ENCODE measurements at places on chromosomes 5 and 9. TPM values are rescaled to one million over a fixed set of nuclear protein-coding genes. Genes with fewer than 3 reads are reported as not detected.

LECT2 gene
- not detected for total RNA-seq

PCDHGC4 gene
- total RNA-seq = 2.3 TPM

ANKH gene
- total RNA-seq = 3.7 TPM

DOCK2 gene
- 9.4 TPM for total RNA-seq

HACD4 gene
- 2.2 TPM for total RNA-seq

SH3RF2 gene
- total RNA-seq = 1.1 TPM

SLC6A18 gene
- total RNA-seq = not detected

PHF2 gene
- 8.9 TPM for total RNA-seq

TMC1 gene
- total RNA-seq = 0.54 TPM

C9orf50 gene
- not detected for total RNA-seq

OGN gene
- not detected for total RNA-seq

ZBTB34 gene
- total RNA-seq = 21.9 TPM

BTNL3 gene
- total RNA-seq = not detected

TAS2R1 gene
- 0.31 TPM for total RNA-seq

EIF4EBP3 gene
- total RNA-seq = not detected

FABP6 gene
- total RNA-seq = 1.7 TPM

UBE2B gene
- total RNA-seq = 22.1 TPM

PCDHGB2 gene
- total RNA-seq = 5.8 TPM

DNM1 gene
- 43.2 TPM for total RNA-seq

ACSL6 gene
- total RNA-seq = 3.6 TPM

CDH18 gene
- 0.66 TPM for total RNA-seq

STPG3 gene
- total RNA-seq = not detected

DBH gene
- not detected for total RNA-seq

ACTBL2 gene
- not detected for total RNA-seq

IL3 gene
- not detected for total RNA-seq

SUSD3 gene
- 13.5 TPM for total RNA-seq

PLEKHG4B gene
- total RNA-seq = 54.8 TPM

SLC36A2 gene
- total RNA-seq = not detected

KDM3B gene
- total RNA-seq = 86.6 TPM

CCDC183 gene
- total RNA-seq = 1.1 TPM

PDE6A gene
- not detected for total RNA-seq

GARIN3 gene
- total RNA-seq = not detected

NOXA1 gene
- total RNA-seq = 0.59 TPM

FAM153A gene
- total RNA-seq = not detected

SRA1 gene
- 38.4 TPM for total RNA-seq

MBLAC2 gene
- total RNA-seq = 8.1 TPM

FYB1 gene
- not detected for total RNA-seq

COL27A1 gene
- total RNA-seq = 12.9 TPM

ZNF346 gene
- 21.6 TPM for total RNA-seq

EQTN gene
- total RNA-seq = 0.24 TPM

SETD9 gene
- 19.3 TPM for total RNA-seq

CTXN3 gene
- not detected for total RNA-seq

F2R gene
- total RNA-seq = 20.3 TPM

ECM2 gene
- not detected for total RNA-seq

PCDHGA3 gene
- total RNA-seq = 0.90 TPM

MAMDC4 gene
- total RNA-seq = 4.1 TPM

TMEFF1 gene
- 85.2 TPM for total RNA-seq

SLC6A7 gene
- total RNA-seq = not detected

ANKRD31 gene
- total RNA-seq = 0.59 TPM
